ENCODE measurements at places on chromosomes 5 and 9. TPM values are rescaled to one million over a fixed set of nuclear protein-coding genes. Genes with fewer than 3 reads are reported as not detected.

Gene CYSRT1
- polyA plus RNA-seq, result 2.2 TPM

- no peak for DNase-seq
Measured at GRCh38 chr5:149126906-149127305, 14.4 kb upstream of the ABLIM3 start.

DNA sequence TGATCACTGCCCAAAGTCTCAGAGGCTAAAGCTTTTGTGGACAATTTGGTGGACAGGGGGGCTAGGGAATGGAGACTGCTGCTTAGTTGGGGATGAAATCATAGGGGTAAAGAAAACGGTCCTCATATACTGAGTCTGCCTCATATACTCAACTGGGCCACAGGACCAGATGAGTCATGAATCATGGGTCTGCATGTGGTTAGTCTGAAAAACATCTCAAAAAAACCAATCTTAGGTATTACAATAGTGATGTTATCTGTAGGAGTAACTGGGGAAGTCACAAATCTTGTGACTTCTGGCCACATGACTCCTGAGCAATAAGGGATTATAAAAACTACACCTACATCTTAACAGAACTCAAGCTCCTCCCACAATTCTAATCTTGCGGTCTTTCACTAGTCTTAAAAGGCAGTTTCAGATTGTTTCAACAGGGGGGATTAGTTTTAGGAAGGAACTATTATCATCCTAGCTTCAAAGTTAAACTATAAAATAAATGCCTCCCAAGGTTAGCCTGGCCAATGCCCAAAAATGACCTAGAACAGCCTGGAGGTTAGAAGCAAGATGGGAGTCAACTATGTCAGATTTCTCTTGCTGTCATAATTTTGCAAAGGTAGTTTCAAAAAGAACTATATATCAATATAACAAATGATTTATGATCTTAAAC, 17.5 kb downstream of the TMEM161B start:
- DNase-seq, result no peak

- DNase-seq, result peak; percentile 73
Measured at GRCh38 chr5:75335952-75336614, 937 bp upstream of the HMGCR start.

GRCh38 chr5:82277613-82277986, 554 bp downstream of the RPS23 start:
- peak; percentile 8 for DNase-seq

GRCh38 chr9:17491780-17492179, 87.1 kb upstream of the SH3GL2 start:
- no peak for DNase-seq

- no peak for DNase-seq
Measured at GRCh38 chr5:150105928-150106615, 19.7 kb upstream of the CSF1R start.

GRCh38 chr5:96254980-96255691, 177.9 kb downstream of the PCSK1 start:
- DNase-seq, result no peak

DNA sequence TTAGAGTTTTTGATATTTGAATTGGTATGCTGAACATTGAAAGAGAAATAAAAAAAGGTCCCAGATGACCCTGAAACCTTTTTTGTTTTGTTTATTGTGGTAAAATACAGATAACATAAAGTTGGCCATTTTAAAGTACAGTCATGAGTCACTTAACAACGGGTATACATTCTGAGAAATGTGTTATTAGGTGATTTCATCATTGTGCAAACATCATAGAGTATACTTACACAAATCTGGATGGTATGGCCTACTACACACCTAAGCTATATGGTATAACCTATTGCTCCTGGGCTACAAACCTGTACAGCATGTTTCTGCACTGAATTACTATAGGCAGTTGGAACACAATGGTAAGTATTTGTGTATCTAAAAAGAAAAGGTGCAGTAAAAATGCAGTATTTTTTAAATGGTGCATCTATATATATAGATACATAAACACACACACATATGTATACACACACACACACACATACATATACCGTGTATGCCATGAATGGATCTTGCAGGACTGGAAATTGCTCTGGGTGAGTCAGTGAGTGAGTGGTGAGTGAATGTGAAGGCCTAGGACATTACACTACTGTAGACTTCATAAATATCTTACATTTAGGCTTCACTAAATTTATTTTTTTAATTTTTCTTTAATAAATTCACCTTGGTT, 31.0 kb downstream of the TTC1 start:
- no peak for DNase-seq

- peak; percentile 85 for DNase-seq
Measured at GRCh38 chr9:90642570-90643539, at the start of gene DIRAS2. TSS of gene DIRAS2 (minus strand) at chr9:90642824. CDS start at chr9:90613827, 28,997 bp downstream.

DNA sequence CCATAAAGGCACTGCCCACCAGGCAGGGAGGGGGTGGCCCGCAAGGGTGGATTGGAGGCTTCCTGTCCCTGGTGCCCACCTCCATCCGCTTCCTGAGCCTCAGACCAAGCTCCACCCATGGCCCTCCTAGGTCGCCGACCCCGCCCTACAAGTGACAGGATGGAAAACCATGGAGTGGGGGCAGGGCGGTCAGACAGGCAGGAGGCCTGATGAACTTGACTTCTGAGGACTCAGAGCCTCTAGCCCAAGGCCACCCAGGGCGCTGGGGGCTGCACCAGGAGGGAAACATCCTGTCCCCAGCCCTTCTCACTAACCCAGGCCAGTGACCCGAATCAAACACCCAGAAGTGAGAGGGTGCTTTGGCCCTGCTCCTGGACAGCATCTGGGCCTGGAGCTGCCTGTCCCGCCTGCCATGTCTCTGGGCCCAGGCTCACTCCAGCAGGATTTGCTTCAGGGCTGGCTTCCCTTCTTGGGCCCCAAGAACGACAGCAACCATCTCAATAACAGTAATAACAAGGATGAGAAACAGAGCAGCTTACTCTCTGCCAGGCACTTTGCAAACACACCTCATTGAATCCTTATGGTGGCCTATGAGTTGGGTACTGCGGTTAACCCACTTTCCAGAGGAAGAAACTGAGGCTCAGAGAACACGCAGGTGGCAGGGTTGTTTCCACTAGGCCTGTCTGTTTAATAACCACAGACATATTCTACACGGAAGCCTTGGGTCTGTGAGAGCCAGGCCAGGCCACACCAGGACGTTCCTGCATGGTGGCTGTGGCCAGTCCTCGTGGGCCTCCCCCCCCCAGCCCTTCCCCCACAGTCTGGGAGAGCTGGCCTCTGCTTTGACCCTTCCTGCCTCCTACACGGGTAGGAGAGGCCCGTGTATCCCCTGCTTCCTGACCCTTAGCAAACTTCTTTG, 4.4 kb upstream of the ST6GALNAC6 start:
- DNase-seq, result no peak

DNA sequence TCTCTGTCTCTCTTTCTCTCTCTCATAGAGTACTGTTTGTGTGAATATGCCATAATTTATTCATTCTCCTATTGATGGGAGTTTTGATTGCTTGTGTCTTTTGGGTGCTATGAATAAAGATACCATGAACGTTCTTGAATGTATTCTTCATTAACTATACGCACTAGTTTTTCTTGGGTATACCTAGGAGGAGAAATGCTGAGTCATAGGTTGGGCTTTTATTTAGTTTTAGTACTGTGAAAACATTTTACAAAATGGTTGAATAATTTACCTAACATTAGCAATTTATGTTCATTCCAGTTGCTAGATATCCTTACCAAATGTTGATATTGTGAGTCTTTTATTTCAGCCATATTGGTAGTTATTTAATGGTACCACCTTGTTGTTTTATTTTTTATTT, 192.5 kb downstream of the NPR3 start:
- DNase-seq, result no peak

Measured in SK-N-SH (cell line).